A549 treated with CpdA at 1 μM for 4 hours (cell line): ENCODE measurements at places on chromosomes 5 and 9. TPM values are rescaled to one million over a fixed set of nuclear protein-coding genes. Genes with fewer than 3 reads are reported as not detected.

Gene PCDHA10
- 0.01 to 0.02 TPM in 2 of 5 replicates, not detected in the others for total RNA-seq

Gene UGT3A1
- not detected in 5 replicates for total RNA-seq

Gene PGM5
- total RNA-seq = not detected in 5 replicates

Gene ARL10
- total RNA-seq = 0.48 to 1.7 TPM (median 0.65 TPM) in 5 replicates

Gene SMIM33
- total RNA-seq = not detected in 5 replicates

Gene SCGB3A2
- not detected in 5 replicates for total RNA-seq

Gene SLC4A9
- total RNA-seq = 0.01 TPM in 1 of 5 replicates, not detected in the others

Gene NEUROG1
- not detected in 5 replicates for total RNA-seq

Gene KIF20A
- total RNA-seq = 42.5 to 52.9 TPM (median 47.0 TPM) in 5 replicates

Gene SHISAL2B
- not detected in 5 replicates for total RNA-seq

Gene STOML2
- total RNA-seq = 216 to 273 TPM (median 261 TPM) in 5 replicates

Gene AIF1L
- total RNA-seq = 1.2 to 1.4 TPM (median 1.3 TPM) in 5 replicates

Gene SHB
- total RNA-seq = 37.3 to 64.5 TPM (median 57.0 TPM) in 5 replicates

Gene ROPN1L
- 1.9 to 2.7 TPM (median 2.3 TPM) in 5 replicates for total RNA-seq

Gene GCNT4
- 0.41 to 0.49 TPM (median 0.47 TPM) in 5 replicates for total RNA-seq

Gene PCDHGB5
- total RNA-seq = 1.9 to 2.8 TPM (median 2.4 TPM) in 5 replicates

Gene SPATA31D4
- not detected in 5 replicates for total RNA-seq

Gene PLCXD3
- 0.19 to 0.48 TPM (median 0.31 TPM) in 5 replicates for total RNA-seq

Gene PCDHA5
- total RNA-seq = 0.44 to 0.75 TPM (median 0.63 TPM) in 5 replicates

Gene LTC4S
- total RNA-seq = 0.16 TPM in 1 of 5 replicates, not detected in the others

Gene PPP2R2B
- 0.13 to 0.24 TPM (median 0.14 TPM) in 4 of 5 replicates, not detected in the other for total RNA-seq

Gene IFNA13
- not detected in 5 replicates for total RNA-seq

Gene ANKRD18B
- total RNA-seq = 5.6 to 8.6 TPM (median 7.2 TPM) in 5 replicates

Gene DOCK2
- 2.1 to 4.2 TPM (median 2.8 TPM) in 5 replicates for total RNA-seq

Gene TGFBI
- 1,442 to 2,234 TPM (median 1,874 TPM) in 5 replicates for total RNA-seq

Gene MACIR
- 18.5 to 20.2 TPM (median 19.9 TPM) in 5 replicates for total RNA-seq

Gene NME5
- not detected in 5 replicates for total RNA-seq

Gene EGFL7
- 39.5 to 60.2 TPM (median 52.8 TPM) in 5 replicates for total RNA-seq

Gene FIBCD1
- total RNA-seq = 9.2 to 14.4 TPM (median 12.4 TPM) in 5 replicates

Gene MRPS27
- 56.1 to 61.5 TPM (median 58.5 TPM) in 5 replicates for total RNA-seq

Gene PCDHB6
- 0.89 to 1.2 TPM (median 1.1 TPM) in 5 replicates for total RNA-seq
